NCI-H2171 (cell line): ENCODE measurements at places on chromosomes 2 and 18.

- no peak for DNase-seq
These were observed 96.0 kb downstream of the UXS1 start for GRCh38 chr2:106098081-106098480.

DNA sequence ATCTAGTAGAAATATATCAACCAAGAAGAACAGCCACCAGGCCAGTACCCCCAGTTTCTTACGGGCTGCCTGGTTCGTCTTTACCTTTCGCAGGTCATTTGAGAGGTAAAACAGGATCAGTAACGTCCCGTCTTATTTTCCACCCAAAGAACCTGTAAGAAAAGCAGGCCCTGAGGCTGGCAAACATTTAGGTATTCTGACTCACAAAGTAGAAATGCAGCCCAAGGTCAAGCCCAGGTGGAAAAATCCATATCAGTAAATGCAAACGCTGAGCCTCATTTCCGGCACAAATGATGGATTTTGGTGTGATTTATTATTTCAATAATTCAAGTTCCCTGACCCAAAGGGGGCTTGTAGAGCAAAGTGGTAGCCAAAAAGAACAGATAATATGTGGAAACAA, 171.2 kb downstream of the ZNF516 start:
- no peak for DNase-seq

DNA sequence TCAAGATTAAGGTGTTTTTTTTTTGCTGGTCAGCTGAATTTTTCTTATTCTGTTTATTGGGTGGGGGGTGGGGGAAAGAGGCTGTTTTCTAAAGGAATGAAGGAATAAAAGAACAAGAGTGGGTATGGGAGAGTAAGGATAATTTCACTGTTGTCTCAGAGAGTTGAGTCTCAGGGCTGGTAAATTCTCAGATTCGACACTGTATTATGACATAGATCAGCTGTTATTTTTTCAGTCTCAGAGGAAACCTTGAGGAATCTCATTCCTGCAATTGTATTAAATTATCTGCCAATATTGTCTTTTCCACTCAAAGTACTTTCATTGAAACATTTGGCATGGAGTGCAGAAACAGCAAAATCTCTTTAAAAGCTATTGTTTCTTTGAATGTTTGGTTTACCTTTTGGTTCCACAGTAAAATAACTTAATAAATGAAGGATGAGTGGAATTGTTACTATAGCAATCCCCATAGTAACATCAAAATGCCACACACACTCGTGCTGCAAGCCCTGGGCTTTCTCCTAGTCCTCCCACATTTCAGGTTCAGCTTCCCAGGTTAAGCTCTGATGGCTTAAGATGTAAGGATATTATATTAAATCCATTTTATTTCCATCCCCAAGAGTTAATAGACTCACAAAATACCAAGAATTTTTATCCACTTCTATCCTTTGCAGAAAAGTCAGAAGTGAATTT, 478.7 kb upstream of the TCF4 start:
- DNase-seq: no peak

DNA sequence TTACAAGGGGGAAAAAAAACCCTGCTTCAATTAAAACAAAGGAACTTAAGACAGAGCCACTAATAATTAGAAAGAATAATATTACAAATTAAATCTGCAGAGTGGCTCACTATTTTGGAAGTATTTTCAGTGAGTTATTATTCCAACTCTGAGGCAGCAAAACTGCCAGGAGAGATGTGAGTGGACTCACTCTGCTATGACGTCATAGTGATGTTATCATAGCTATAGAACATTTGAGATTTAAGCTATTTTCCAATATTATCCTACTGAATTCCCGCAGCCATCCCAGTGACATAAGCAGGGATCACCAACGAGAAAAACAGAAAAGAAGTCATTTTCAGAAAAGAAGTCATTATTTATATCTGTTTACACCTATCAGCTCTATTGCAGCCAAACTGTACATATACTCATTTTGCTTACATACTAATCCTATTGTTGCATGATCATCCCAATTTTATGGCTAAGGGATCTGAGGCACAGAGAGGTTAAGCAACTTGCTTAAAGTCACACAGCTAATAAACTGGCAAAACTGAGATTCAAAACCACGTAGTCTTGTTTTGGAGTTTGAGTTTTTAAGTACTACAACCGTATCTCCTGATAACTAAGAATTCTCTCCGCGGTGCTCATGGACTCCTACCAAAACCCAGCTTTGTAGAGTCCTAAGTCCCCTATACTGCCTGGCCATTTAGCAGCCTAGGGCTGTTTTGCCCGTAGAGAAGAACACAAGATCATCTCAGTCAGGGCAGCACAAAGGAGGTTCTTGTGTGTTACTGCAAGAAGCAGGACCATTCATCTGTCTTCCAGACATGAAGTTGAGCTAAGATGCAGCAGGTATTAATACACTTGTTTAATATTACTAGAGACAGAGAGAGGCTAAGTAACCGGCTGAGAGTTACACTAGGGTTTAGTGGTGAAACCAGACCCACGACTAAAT, 299.8 kb downstream of the TCF4 start:
- no peak for DNase-seq

DNA sequence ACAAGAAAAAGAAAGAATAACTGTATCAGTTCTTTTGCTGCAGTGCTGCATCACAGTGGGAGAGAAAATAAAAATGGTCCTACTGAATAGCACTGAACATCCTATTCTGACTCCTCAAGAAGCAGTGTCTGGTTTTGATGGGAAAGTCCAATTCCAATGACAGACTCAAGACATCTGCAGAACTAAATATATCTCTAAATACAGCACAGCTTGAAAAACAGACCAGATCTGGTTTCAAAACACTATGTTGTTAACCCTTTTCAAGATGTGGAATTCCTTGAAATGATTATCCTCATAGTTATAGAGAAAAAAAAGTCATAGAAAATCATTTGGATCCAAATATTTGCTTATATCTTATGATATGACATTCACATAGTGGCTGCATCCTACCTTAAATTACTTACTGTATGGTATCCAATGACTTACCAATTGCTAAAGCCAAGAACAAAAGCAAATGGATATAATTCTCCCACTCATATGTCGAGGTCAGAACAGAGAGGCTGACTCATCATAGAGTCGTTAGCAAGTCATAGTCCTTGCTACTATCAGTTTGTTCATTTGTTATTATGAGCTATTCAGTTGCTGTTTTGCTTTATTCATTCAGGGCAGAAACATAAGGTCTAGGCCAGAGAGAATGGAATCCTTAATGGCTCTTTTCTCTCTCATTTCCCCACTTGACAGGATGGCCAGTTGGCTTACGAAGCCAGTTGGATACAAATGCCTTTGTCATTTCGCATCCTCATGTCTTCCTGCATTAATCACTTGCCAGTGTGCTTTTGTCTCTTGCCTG, 62.5 kb upstream of the ACVR2A start:
- DNase-seq: no peak

DNA sequence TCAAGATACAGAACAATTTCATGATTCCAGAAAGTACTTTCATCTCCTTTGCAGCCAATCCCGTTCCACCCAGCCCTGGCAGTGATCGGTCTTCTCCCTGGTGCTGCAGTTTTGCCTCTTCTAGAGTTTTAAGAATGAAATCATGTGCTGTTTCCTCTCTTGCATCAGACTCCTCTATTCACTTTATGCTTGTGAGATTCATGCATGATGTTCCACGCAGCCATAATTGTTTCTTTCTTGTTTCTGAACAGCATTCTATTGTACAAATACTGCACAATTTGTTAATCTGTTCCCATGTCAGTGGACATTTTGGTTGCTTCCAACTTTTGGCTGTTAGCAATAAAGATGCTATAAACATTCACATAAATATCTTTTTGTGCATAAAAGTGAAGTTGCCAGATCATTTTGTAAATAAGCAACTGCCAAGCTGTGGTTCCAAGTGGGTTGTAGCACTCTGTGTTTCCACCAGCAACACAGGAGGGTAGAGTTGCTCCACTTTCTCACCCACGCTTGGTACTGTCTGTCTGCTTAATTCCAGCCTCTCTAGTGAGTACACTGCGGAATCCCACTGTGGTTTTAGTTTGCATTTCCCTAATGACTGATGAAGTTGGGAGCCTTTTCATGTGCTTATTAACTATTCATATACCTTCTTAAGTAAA, 104.5 kb downstream of the TWIST2 start:
- no peak for DNase-seq

- DNase-seq: peak; percentile 31
These were observed 1.1 kb upstream of the LIPG start for GRCh38 chr18:49560624-49561288.

DNA sequence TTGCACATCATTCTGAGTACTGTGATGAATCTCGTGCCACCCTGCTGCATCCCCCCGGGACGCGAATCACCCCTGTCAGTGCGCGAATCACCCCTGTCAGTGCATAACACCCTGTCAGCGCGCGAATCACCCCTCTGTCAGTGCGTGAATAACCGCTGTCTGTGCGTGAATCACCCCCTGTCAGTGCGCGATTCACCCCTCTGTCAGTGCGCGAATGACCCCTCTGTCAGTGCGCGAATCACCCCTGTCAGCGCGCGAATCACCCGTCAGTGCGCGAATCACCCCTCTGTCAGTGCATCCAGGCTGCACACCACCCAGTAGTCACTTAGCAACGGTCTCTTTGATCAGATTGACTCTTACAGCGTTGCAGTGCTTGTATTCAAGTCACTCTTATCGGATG, 134.4 kb upstream of the TPO start:
- DNase-seq: no peak

DNA sequence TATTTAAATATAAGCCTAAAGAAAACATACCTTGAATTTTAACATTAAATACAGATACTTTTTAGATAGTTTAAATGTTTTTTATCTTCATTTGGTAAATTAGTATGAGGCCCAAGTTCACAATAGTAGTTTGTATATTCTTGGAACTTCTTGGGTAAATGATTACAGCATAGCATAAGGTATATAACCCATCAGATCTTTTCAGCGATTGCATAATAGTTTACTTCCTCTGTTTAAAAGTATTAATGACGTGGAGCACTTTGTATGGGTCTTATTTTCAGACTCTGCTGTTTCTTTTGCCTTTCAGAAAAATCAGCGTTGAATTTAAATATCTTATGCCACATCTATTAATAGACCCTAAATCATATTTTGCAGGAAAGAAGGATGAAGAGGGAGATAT, 60.2 kb downstream of the CHRNA1 start:
- DNase-seq: no peak
